ENCODE measurements at places on chromosomes 6 and 20. TPM values are rescaled to one million over a fixed set of nuclear protein-coding genes. Genes with fewer than 3 reads are reported as not detected.

TCP11 gene
- total RNA-seq = not detected

NPBWR2 gene
- total RNA-seq = not detected

PTK6 gene
- not detected for total RNA-seq

- no peak overlapping the region for H3K4me3 ChIP-seq
- no peak for DNase-seq
- no peaks in the 10 kb centered on the region for H3K27me3 ChIP-seq
- no peaks in the 10 kb centered on the region for H3K36me3 ChIP-seq
- H3K27ac ChIP-seq = no peak overlapping the region
Observed at GRCh38 chr6:130520221-130520620, 154.4 kb downstream of the TMEM200A start.

DNA sequence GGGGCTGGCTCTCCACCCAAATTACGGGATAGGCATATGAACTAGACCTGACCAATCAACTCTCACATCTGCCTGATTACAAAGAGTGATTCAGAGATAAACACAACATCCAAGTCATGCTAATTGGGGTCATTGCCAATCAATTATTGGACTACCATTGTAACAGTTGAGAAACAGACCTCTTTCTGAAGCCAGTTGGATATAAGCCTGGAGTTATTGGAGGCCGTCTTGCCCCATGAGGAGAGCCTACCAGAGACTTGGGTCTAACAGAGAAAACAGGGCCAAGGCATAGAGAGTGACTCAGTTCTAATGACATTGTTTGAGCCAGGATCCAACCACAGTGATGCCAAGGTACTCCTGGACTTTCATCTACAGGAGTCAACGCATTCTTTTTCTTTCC lies 39.4 kb upstream of the HIVEP2 start:
- no peak for DNase-seq
- no peaks in the 10 kb centered on the region for H3K4me1 ChIP-seq
- no peak overlapping the region for H3K27ac ChIP-seq
- H3K4me3 ChIP-seq = no peak overlapping the region
- no peaks in the 10 kb centered on the region for H3K36me3 ChIP-seq
- H3K27me3 ChIP-seq = no peaks in the 10 kb centered on the region

CCM2L gene
- 3.4 TPM for total RNA-seq

- no peaks in the 10 kb centered on the region for H3K36me3 ChIP-seq
- peaks cover 24% of the 10 kb centered on the region for H3K4me1 ChIP-seq
- H3K27me3 ChIP-seq = no peaks in the 10 kb centered on the region
- H3K4me3 ChIP-seq = no peak overlapping the region
Observed at GRCh38 chr6:46331461-46331860, 159.8 kb downstream of the RCAN2 start.

- no peak overlapping the region for H3K4me3 ChIP-seq
- no peaks in the 10 kb centered on the region for H3K27me3 ChIP-seq
- H3K36me3 ChIP-seq = no peaks in the 10 kb centered on the region
- DNase-seq = no peak
Observed at GRCh38 chr6:89051676-89052075, 28.9 kb upstream of the PNRC1 start.

GRCh38 chr20:38094373-38094891 lies 60.9 kb downstream of the RPRD1B start:
- H3K27me3 ChIP-seq = no peaks in the 10 kb centered on the region
- H3K27ac ChIP-seq = peak overlapping the region; percentile 92
- peaks cover 4% of the 10 kb centered on the region for H3K36me3 ChIP-seq
- peak; percentile 51 for DNase-seq

GRCh38 chr6:73704260-73704659 lies 8.3 kb downstream of the CD109 start:
- no peak for DNase-seq
- H3K4me1 ChIP-seq = peaks cover 14% of the 10 kb centered on the region
- no peaks in the 10 kb centered on the region for H3K36me3 ChIP-seq
- no peak overlapping the region for H3K4me3 ChIP-seq

ACSS1 gene
- 68.8 TPM for total RNA-seq

TSBP1 gene
- not detected for total RNA-seq

- DNase-seq = no peak
- no peaks in the 10 kb centered on the region for H3K27me3 ChIP-seq
- H3K4me3 ChIP-seq = no peak overlapping the region
- no peaks in the 10 kb centered on the region for H3K4me1 ChIP-seq
- H3K36me3 ChIP-seq = no peaks in the 10 kb centered on the region
Observed at GRCh38 chr6:146972546-146972945, 231.7 kb upstream of the STXBP5 start.

DNA sequence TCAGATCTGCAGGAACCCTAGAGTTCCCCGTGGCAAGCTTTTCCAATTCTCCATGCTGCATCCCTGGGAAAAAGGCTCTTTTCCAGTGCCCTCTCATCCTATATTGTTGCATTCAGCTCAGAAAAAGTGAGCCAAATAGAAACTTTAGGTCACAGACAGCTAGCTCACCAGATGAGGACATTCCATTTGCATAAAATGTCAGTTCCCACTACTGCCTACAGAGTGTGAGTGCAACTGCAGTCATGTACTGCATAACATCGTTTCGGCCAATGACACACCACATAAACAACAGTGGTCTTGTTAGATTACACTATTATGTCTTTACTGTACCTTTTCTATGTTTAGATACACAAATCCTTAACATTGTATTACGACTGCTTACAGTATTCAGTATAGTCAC lies 8.6 kb downstream of the HS3ST5 start:
- no peaks in the 10 kb centered on the region for H3K36me3 ChIP-seq
- no peak overlapping the region for H3K27ac ChIP-seq
- DNase-seq = no peak
- no peaks in the 10 kb centered on the region for H3K27me3 ChIP-seq

ZBTB46 gene
- total RNA-seq = 27.4 TPM

CST2 gene
- total RNA-seq = not detected

Measured in heart left ventricle (tissue), 16 donors.